NCI-H1930 (cell line): ENCODE measurements at places on chromosomes 4 and X.

DNA sequence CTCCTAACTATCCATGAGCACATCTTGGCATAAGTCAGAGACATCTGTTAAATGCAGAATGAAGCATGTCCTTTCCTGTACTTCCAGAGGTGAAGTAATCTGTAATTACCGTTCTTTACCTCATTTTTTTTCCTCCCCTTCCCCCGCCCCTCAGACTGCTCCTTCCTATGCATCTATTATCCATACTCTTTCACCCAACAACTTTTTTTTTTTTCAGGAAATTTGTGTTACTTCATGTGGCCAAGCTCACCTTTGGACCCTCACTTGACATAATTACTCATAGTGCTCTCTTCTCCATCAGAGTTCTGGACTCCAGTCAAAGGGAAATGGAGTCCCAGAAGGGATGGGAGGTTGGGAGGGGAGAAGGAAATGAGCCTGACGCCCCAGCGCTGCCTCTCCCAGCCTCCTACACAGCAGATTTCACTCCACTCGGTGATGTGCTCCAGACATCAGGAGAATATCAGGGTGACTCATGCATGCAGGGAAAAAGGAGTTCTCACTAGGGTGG, 568.8 kb downstream of the STIM2 start:
- no peak for DNase-seq

- no peak for DNase-seq
These were observed 94.6 kb downstream of the IRS4 start for GRCh38 chrX:108641589-108642272.

DNA sequence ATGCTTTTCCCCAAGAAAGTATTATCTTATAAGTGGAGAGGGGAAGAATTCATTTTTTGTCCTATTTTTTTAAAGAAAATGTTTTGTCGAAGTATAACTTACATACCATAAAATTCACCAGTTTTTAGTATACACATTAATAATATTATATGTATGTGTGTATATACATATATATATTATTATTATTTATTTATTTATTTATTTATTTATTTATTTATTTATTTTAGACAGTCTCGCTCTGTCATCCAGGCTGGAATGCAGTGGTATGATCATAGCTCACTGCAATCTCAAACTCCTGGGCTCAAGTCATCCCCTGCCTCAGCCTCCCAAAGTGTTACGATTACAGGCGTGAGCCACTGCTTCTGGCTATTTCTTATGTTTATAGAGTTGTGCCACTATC, 334.1 kb downstream of the ZNF674 start:
- no peak for DNase-seq

- DNase-seq = peak; percentile 52
These were observed 143.4 kb downstream of the CPEB2 start for GRCh38 chr4:15145709-15146108.

DNA sequence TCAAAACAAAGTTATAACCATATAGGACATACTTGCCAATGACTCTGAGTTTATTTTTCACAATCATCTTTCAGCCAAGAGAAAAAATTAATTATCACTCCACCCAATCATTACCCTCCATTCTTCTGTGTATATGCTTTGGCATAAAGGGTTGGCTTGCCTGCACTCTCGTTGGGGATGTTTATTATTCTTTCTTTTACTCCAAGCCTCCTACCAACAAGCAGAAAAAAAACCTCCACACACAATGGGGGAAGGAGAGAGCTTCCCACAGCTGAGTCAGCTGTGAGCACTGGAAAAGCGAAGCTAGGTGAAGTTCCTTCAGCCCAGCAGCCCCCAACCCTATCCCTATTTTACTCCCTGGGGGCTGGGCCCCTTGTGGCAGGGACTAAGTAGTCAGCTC, 1.5 kb downstream of the OPHN1 start:
- no peak for DNase-seq

DNA sequence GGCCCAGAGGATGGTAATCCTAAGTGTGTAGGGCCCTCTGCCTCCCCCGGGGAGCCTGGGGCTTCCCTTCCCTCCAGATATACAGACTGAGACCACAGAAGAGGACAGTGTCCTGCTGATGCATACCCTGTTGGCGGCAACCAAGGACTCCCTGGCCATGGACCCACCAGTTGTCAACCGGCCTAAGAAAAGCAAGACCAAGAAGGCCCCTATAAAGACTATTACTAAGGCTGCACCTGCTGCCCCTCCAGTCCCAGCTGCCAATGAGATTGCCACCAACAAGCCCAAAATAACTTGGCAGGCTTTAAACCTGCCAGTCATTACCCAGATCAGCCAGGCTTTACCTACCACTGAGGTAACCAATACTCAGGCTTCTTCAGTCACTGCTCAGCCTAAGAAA, 1.9 kb downstream of the TRO start:
- no peak for DNase-seq

GRCh38 chr4:4456816-4457578, 70.1 kb downstream of the NSG1 start:
- DNase-seq = no peak

GRCh38 chrX:70754169-70754848, 154.2 kb downstream of the TEX11 start:
- DNase-seq = no peak

GRCh38 chr4:148749403-148749802, 307.2 kb upstream of the NR3C2 start:
- no peak for DNase-seq
